ENCODE measurements at places on chromosomes 12 and 14.
A peak's percentile ranks its signal among the peaks of the same experiment; 100 is the strongest.

DNA sequence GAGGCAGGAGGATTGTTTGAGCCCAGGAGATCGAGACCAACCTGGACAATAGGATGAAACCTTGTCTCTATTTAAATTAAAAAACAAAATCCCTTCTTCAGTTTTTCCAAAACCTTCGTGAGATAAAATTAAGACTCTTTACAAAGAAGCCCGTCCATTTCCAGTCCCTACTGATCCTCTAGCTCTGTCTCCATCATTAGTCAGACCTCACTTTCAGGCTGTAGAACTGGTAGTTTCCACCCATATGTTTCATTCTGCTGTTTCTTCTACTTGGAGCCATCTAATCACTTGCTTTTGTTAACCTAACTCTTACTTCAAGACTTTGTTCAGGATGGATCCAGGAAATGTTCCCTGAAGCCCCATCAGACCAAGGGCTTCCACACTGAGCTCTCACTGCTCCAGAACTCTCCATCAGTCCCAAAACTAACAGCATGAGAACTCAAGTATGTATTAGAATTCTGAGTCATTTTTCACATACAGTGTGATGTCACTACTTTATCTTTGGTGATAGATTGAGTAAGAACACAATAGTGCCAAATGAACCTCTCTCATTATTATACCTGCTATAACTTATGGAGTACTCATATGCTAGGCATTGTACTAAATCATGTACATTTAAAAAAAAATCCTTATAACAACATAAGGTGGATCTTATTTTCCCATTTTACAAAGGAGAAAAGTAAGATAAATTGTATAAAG, 90.8 kb downstream of the PRICKLE1 start:
- no peak for DNase-seq

DNA sequence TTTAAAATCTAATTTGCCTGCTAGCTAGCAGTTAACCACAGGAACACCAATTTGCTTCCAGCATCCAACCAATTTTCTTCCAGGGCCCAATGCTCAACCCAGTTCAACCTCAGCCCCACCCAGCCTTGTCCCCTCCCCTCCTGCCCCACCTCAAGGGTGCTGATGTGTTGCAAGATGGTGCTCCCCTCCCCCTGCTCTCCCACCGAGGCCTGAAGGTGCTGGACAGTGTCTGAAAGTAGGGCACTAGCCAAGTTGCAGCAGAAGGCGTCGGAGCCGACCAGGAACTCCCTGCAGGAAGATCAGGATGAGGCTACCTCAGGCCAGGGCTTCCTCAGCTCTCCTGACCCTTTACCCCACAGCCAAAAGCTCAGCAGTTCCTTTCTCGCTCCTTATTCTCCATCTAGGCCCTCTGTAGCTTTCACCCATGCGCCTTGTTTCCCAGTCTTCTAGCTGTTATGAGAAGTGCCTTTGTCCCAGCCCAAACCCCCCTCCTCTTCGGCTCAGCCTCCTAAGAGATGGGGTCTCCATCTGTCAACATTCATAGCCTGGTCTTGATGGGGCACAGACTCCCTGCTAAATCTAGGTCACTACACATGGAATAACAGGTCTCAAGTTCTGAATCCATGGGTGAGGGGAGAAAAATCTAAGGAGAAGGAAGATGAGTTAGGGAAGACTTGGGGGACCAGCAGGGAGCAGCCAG, 3.6 kb downstream of the STAT6 start:
- DNase-seq, result no peak

GRCh38 chr12:38384816-38385378, 68.3 kb downstream of the ALG10B start:
- no peak for DNase-seq

DNA sequence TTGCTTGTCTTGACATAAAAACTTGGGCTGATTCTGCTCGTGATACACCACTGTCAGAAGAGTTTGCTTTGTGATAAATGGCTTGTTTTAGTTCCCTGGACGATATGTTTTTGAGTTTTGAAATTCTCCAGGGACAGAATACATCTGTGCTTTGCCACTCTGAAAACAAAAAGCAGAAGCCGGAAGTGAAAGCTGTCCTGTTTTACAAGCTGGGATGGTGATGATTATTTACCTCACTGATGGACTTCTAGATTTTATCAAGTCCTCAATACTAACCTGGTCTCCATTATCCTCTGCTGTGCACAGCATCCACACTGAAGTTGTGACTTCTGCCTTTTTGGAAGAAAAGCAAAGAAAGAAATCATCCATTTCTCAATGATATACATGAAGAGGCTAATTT, 251.6 kb downstream of the TRHDE start:
- no peak for DNase-seq

- no peak for DNase-seq
Observed at GRCh38 chr14:19729763-19730162, 13.6 kb upstream of the OR4Q3 start.

GRCh38 chr12:67056329-67056728, 212.8 kb upstream of the CAND1 start:
- no peak for DNase-seq

GRCh38 chr12:113239288-113239771, 18.1 kb downstream of the TPCN1 start:
- no peak for DNase-seq

GRCh38 chr14:105793836-105794235, 267.5 kb downstream of the TMEM121 start:
- DNase-seq, result no peak

DNA sequence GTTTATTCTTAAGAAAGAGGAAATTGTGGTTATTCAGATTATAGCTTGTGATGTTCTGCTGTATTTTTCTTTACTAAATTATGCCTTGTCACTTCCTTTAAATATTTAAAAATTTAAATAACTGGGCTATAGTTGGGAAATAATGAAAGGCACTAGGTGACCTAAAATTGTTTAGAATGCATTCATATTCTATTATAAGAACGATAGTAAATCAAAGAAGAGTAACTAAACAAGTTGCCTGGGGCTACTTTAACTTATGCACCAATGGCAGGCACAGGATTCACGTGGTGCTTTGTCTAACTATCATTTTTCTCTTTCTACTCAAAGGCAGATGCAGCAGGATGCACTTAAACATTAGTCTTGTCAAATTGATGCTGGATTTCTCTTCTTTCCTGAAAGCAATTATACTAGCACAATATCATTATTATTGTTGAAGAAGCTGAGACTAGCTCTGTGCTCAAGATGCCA, 190.7 kb upstream of the PPFIA2 start:
- DNase-seq, result no peak

DNA sequence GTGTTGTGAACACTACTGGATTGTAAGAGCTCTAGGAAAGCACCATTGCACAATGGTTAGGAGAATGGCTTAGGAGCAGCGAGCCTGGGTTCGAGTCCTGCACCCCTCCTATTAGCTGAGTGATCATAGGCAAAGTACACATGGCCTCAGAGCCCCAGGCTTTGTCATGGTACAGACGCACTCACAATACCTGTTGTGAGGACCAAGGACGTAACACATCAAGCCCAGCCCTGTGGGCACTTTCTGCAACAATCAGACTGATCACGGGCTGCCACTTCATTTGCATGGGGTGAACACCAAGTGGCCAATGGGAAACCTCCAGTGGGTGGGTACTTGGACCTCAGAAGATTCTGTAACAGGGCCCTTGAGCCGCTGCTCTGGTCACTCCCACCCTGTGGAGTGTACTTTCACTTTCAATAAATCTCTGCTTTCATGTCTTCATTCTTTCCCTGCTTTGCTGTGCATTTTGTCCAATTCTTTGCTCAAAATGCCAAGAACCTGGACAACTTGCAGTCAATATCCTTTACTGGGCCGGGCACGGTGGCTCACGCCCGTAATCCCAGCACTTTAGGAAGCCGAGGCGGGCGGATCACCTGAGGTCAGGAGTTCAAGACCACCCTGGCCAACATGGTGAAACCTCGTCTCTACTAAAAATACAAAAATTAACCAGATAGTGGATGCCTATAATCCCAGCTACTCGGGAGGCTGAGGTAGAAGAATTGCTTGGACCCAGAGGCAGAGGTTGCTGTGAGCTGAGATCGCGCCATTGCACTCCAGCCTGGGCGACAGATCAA, 28.2 kb downstream of the GLRX5 start:
- no peak for DNase-seq

DNA sequence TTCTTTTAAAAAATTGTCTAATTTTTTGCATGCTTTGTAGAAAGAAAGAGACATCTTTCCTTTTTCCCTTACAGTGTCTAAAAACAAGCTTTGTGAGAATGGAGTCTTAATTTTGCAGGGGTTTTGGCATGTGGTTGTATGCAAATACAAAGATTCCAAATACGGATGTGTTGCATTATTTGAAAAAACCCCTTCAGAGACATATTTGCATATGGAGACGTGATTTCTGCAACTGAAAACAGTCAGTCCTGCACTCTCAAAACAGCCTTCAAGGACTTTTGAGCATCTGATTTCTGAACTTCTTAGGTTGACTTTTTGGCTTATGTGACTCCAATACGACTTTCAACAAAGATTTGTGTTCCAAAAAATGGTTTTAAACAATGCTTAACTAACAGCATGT, 7.8 kb downstream of the IRAK3 start:
- no peak for DNase-seq

DNA sequence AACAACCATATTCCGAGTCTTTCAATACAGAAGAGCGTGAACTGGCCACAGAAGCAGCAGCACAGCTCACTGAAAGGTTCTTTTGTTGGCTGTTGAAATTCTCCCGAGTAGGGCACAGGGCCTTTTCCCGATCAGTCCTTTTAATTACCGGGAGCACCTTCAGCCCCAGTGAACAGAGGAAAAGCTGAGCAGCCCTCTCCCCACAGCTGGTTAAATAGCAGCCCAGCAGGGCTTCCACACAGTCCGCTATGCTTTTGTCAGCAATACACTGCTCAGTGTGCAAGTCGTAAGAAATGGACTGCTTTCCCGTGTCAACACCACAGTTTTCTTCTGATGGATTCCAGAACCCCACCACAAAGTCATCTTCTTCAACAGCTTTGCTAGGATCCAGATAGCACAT, 61.3 kb downstream of the DICER1 start:
- no peak for DNase-seq

DNA sequence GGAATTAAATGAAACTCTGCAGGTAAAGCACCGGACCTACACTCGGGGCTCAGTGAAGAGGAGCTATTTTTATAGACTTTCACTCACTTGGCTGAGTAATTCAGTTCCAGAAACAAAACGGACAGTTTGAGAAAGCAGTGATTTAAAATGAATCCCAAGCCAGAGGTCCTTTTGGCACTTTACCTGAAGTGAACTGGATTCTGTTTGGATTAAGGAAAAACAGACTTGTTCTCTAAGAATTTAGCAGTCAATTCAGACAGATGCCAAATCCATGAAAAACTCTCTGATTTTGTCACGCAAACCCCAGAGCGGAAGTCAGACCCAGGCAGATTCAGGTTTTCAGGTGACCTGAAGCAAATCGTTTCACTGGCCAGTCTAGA, 4.9 kb upstream of the VASH1 start:
- no peak for DNase-seq

DNA sequence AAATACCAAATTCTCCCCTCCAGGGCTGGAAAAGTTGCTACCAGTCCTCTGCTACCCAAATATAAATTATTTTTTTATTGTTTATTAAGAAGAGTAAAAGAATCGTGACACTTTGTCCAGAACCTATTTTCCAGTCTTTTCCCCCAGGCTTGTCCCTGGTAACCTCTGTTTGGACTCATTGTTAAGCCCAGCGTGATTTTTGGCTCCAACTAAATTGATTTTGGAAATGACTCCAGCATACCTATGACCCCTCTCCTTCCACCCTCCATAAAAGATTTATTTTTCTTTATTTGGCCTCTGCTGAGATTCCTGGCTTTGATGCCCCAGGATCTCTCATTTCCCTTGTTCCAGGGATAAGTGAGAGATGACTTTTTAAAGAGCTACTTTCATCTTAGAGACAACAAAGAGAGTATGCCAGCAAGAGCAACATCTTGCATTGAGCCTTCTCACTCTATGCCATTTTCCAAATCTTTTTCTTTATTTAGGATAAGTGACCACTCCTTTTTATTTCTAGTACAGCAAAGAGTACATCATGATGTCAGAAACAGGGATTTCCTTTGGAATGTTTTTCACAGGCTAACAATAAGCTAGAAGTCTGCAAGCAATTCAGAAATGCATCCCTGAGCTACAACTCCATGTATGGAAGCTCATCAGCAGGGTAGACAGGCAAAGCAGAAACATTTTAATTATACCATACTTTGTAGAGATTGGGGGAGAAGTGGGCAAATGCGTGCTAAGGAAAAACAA, 75.8 kb downstream of the DAD1 start:
- DNase-seq, result no peak

- peak; percentile 25 for DNase-seq
Observed at GRCh38 chr12:11581179-11581755, 68.2 kb upstream of the ETV6 start.

DNA sequence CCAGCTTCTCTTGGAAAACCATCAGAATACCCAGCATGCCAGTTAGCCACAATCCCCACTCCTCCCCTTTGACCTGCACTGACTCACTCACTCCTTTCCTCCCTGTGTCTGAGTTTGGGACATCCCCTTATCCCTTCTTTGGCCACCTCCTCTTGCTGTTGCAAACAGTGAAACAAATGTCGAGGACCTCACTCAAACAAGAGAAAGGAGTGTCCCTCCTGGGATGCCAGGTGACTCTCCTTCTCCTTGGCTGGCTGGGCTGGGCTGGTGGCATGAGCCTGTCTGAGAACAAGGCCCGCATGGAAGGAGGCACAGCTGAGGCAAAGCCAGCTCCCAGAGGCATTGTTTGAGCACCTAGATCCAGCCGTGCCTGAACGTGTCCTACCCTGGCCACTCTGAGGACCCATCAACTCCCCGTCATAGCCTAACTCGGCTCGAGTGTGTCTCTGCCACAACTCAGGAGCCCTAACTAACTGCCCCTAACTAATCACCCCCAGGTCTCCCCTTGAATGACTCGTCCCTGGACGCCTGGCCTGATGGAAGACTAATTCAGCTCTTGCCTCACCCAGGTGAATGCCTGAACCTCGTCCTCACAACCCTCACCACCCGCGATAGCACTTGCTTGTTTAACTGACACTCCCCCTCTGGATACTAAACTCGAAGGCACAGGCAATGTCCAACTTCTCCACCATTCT, 43.0 kb downstream of the NCOR2 start:
- DNase-seq, result no peak

DNA sequence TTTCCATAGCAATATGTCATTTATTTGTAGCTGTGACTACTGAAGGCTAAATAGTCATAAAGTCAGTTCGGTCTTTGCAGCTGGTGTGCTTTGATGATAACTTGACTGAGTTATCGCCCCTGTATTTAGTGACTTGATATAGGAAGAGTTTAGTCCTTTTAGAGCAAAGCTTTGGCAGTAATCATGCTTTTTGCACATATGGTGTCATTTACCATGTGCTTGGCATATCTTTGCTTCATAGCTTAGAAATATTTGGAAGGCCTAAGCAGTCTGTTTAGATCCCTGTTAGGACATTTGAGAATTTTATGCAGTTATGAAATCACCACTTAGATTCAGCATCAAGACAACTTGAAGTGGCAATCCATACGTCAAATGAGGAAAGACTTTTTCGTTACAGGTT, 31.6 kb downstream of the POLR3B start:
- DNase-seq, result no peak

All from T-cell (primary cell).